Right renal cortex interstitium (tissue), 3 donors: ENCODE measurements at places on chromosomes 12 and 14. TPM values are rescaled to one million over a fixed set of nuclear protein-coding genes. Genes with fewer than 3 reads are reported as not detected.

The CCDC63 gene
- not detected for polyA plus RNA-seq

The AGAP2 gene
- polyA plus RNA-seq: 1.2 TPM

The CCDC175 gene
- 0.21 TPM for polyA plus RNA-seq

The PALS1 gene
- 160 TPM for polyA plus RNA-seq

The NPAS3 gene
- 8.6 TPM for polyA plus RNA-seq

The SMIM41 gene
- 0.96 TPM for polyA plus RNA-seq

The LRRC43 gene
- polyA plus RNA-seq: 3.7 TPM

The TRHDE gene
- 25.8 TPM for polyA plus RNA-seq

The GALNT9 gene
- 7.1 TPM for polyA plus RNA-seq

The NTF3 gene
- 5.4 TPM for polyA plus RNA-seq

The TTC9 gene
- 3.7 TPM for polyA plus RNA-seq

The ACVRL1 gene
- 34.3 TPM for polyA plus RNA-seq

The FAM90A1 gene
- polyA plus RNA-seq: 0.97 TPM

The ARMH4 gene
- polyA plus RNA-seq: 81.3 TPM

The C12orf50 gene
- 0.35 TPM for polyA plus RNA-seq

The SERPINA5 gene
- 13.2 TPM for polyA plus RNA-seq

The NANOG gene
- 0.06 TPM for polyA plus RNA-seq

The KRT81 gene
- not detected for polyA plus RNA-seq

The HSPB8 gene
- 7.0 TPM for polyA plus RNA-seq

The KRT72 gene
- not detected for polyA plus RNA-seq

The KTN1 gene
- polyA plus RNA-seq: 218 TPM
